ENCODE measurements at places on chromosomes 6 and 20.

DNA sequence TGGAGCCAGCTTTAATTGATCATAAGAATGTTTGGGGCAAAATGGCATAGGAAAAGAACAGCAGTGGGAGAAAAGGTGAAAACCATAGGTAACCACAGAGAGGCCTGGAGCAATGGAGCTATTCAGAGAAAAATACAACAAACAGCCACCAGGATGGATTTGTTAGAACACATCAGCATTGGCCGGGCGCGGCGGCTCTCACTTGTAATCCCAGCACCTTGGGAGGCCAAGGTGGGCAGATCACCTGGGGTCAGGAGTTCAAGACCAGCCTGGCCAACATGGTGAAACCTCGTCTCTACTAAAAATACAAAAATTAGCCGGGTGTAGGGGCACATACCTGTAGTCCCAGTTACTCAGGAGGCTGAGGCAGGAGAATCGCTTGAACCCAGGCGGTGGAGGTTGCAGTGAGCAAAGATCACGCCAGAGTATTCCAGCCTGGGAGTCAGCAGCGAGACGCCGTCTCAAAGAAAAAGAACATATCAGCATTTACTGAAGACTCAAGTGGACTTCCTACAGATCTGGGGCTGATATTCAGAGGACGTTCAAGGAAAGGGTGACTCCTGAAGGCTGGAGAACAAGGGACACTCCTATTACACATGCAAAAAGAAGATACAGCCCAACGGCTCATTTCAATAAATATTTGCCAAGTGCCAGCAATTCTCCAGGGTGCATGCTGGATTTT, 20.2 kb downstream of the SNHG17 start:
- DNase-seq = no peak

- DNase-seq = no peak
Measured at GRCh38 chr6:31243508-31243907, 28.4 kb downstream of the HLA-C start.

GRCh38 chr6:24768361-24768760, 6.4 kb upstream of the GMNN start:
- no peak for DNase-seq

DNA sequence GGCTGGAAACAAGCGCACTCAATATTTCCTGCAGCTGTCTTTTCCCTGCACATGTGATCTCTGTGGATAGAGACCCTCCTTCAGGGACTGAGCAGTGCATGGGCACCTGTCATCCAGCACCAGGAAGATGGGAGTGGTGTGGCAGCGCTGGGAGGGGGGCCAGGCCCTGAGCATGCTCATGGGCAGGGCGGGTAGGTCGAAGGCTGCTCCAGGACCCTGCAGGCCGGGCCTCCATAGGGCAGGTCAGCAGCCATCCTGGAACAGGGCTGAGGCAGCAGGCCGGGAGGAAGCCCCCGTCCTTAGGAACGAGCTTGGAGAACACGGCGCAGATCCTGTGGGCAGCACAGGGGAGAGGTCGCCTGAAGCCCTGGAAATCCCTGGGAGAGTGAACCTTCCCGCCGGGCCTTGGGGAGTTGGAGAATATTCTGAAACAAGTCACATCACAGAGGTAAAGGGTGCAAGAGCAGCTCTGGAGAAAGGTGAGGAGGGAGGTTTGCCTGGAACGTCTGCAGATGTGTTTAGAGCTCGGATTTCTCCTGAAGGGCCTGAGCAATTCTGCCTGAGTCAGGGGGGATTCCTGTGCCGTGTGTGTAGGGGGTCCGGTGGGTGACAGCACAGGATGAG, 133.2 kb downstream of the SMOC2 start:
- DNase-seq = no peak

DNA sequence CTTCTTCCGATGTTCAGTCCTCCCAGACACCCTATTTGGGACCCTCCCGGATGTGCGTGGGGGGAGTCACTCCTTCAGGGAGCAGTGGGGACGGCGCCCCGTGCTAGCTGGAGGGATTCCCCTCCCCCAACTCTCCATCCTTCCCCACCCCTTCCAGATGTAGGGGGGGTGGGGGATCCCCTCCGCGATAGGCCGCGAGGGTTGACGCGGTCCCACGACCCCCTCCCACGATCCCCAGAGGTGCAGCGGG, 548 bp downstream of the GNL1 start:
- DNase-seq = no peak

- DNase-seq = no peak
Measured at GRCh38 chr6:35512006-35512405, 690 bp downstream of the TULP1 start.

DNA sequence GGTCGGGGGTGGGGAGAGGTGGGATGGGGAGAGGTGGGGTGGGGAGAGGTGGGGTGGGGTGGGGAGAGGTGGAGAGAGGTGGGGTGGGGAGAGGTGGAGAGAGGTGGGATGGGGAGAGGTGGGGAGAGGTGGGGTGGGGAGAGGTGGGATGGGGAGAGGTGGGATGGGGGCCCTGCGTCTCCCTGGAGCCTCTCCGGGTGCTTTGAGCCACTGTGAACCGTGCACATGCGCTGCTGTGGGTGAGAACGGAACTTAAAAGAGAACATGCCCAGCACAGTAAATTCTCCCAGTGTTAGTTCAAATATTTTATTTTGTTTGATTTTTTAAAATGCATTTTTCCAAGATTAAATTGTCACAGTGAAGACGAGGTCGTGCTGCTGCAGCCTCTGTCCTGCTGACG, 16.7 kb downstream of the SS18L1 start:
- no peak for DNase-seq

DNA sequence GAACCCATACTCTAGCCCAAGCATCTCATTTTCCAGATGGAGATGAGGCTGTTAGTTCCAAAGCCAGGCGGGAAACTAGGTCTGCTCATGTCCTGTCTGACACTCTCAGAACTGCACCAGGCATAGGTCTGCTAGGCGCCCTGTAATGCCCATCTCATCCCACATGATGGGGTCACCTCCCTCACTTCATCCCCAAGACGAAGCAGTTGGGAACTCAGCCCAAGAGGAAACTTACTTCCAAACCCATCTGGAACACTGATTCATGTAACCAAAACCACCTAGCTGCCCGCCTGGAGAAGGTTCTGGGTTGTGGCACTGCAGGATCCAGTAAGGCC, 119.4 kb upstream of the PRND start:
- DNase-seq = no peak

DNA sequence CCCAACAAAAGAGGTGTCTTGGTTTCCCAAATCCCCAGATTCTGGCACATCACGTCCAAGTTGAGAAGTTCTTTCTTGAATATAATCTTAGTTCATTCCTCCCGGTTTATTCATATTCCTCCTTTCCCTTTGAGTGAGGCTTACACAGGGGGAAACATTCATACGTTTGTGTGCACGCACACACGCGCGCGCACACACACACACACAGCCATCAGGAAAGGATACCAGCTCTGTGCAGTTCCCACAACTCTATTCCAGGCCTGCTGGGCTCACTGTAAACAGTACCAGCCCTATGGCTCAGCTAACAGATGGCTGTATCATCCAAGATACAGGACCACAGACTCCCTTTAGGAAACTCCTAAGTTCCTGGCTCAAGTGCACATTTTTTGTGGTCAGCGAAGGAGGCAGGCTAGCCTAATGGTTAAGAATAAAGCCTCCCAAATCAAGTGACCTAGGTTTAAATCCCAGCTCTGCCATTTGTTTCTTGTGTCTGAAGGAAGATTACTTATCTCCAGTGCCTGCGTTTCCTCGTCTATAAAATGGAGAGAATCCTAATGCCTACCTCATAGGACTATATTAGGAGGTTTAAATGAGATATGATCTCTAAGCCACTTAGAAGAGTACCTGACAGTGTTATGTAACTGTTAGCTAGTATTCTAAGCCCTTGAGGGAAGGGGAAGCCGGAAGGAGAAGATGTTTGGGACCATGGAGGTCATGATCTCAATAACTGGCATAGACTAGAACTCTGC, 3.7 kb upstream of the TAF8 start:
- no peak for DNase-seq

DNA sequence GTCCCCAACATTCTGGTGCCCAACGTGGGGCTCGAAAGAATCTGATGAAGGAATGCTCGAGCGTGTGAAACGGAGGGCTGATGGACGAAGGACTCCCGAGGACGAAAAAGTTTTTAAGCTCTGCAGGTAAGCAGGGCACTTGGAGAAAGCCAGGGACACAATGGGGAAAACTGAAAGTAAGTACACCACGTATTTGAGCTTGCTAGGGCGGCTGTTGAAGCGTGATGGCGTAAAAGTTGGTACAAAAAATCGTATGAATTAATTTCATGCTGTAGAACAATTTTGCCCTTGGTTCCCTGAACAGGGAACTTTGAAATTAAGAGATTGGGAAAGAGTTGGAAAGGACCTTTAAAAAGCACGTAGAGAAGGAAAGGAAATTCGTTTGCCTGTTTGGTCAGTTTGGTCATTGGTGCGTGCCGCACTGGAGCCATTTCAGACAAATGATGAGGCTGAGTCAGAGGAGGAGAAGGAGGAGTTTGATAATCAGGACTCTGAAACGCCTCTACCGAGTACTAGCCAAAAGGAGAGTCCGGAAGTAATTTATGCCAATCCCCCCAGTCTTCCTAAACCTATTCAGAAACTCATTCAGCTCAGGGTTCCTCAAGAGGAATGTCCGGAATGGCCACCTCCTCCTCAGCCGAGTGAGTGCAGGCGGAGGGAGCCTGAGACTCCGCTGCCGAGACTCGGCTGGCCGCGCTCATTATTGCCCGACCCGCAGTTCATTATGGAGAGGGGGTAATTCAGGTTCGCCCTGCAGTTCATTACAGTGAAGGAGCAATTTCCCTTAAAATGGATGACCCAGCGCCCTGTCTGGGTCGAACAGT, 59.2 kb upstream of the PRSS16 start:
- DNase-seq = no peak

- DNase-seq = no peak
Measured at GRCh38 chr20:33635341-33635740, 26.8 kb upstream of the C20orf144 start.

- DNase-seq = no peak
Measured at GRCh38 chr6:53840027-53840426, 45.2 kb downstream of the LRRC1 start.

- DNase-seq = no peak
Measured at GRCh38 chr6:159904497-159904911, 13.7 kb downstream of the MAS1 start.

GRCh38 chr6:118383924-118384323, 164.2 kb upstream of the PLN start:
- no peak for DNase-seq

DNA sequence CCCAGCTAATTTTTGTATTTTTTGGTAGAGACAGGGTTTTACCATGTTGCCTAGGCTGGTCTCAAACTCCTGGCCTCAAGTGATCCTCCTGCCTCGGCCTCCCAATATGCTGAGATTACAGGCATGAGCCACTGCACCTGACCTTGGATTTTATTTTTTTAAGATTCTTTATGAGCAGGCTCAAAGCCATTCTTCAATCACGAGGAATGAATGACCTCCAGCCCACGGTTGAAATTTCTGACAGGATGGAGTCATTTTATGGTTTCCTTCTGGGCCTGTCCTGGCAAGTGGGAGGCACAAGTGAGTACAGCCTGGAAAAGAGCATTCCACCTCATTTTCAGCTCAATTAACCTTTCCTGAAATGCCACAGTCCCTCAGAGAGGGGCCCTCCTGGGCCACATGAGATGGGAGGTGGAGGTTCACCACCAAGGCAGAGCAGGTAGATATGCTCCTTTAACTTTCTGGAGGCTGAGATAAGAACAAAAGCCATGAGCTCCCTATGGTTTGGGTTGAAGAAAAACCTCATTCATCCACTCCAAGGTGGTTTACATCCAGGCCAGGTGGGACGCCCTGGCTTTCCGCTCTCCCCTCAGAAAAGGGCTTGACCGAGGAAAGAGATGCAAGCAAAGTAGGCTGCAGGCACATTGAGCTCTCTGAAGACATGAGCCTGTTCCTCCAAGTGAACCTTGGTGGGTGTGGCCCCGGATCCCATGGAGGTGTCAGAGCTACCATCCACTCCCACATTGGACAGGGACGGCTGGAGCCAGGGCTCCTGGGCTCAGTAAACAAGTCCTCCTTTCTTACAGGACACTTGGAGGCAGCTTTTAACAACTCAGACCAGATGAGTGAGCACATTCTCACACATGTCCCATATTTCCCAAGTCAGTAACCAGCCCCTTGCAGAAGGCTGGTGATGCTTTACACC, 208.5 kb upstream of the SSTR4 start:
- no peak for DNase-seq

DNA sequence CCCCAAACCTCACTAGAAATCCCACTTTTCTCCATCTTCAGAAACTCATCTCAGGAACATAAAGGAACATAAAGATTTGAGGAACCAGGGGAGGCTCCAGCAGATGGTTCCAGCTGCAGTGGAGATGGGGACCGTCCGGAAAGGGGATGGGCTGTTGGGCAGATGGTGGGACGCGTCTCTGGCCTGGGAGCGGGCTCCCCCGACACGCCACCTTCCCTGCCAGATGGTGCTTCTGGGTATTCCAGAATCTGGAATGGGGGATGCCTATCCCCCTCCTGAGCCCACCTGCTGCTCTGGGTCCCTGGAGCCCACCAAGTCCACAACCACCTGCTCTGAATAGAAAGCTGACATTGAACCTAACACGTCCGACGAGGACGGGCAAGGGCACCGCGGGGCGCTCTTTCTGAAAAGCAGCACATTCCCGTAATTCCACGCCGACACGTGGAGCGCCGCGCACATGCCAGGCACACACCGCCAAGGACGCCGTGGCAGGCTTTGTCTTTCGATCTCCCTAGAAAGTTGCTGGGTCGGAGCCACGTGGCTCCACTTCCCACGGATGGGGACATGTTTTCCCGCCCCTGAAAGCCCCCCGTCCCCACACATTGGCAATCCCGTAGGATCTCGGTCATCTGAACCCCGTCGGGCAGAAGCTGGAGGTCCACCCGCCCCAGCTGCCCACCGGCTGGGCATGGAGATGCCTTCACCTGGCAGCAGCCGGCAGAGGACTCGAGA, 27.3 kb downstream of the SLC2A4RG start:
- DNase-seq = peak; percentile 91

GRCh38 chr6:158057213-158057987, 75.7 kb downstream of the SYNJ2 start:
- DNase-seq = no peak

GRCh38 chr6:80129485-80129884, 23.0 kb downstream of the BCKDHB start:
- no peak for DNase-seq

GRCh38 chr20:61254881-61255626, 3.0 kb downstream of the CDH4 start:
- DNase-seq = no peak

DNA sequence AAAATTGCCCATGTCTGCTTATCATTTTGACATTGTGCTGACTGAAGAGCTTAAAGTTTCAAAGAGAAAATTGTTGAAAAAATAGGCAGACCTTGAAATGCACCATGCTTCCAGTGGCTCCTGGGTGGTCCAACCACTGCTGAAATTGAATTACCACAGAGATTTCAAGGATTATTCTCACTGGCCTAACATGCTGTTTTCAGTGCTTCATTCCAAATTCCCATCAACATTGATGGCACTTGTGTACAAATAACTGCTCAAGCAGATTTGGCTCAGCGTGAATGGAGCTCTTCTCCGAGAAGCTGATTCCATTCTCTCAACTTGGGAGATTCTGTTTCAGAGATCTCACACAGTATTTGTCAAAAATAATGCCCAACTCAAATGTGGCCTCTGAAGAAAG, 75.5 kb downstream of the LAMA4 start:
- no peak for DNase-seq

Data from NCI-H2171 (cell line).